Colonic mucosa (tissue), 4 donors: ENCODE measurements at places on chromosomes 1 and 21. TPM values are rescaled to one million over a fixed set of nuclear protein-coding genes. Genes with fewer than 3 reads are reported as not detected.

GRCh38 chr1:111392042-111392441, 35.5 kb downstream of the OVGP1 start:
- DNase-seq, result no peak

DNA sequence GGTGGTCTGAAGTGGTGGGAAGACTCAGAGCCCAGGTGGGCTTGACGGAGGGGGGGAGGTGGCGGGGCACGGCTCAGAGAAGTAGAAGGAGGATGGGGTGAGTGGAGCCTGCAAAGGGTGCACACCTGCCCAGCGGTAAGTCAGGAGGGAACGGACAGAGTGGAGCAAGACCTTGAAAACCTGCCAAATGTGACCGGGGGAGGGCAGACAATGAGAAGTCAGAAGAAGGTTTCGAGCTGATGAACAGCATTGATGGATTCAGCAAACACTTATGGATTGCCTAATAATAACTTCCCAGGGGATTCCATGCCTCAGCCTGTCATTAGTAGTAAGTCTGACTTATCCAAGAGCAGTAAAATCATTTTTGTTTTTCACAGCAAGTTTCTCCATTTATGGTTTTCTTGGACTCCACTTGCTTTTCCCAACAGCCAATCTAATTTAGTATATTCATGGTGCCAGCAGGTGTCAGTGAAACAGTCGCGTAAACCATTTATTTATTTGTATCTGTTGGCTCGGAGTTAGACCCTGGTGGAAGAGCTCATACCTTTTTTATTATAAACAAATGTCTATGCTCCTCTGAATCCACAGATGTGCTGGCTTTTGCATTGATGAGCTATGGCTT, 279.1 kb downstream of the PCP4 start:
- no peak for DNase-seq

- no peak for DNase-seq
These were observed 63.1 kb downstream of the SYF2 start for GRCh38 chr1:25169168-25169567.

GRCh38 chr1:64745986-64746940, 1.4 kb downstream of the RAVER2 start:
- peak; percentile 46 for DNase-seq

TIMM17A gene
- total RNA-seq, result 63.4 TPM

PCBP3 gene
- total RNA-seq, result 5.3 TPM
